ENCODE measurements at places on chromosomes 5 and 9. TPM values are rescaled to one million over a fixed set of nuclear protein-coding genes. Genes with fewer than 3 reads are reported as not detected.

RXRA gene
- total RNA-seq = 53.3 TPM

- ATAC-seq = no peak
Measured at GRCh38 chr5:79135790-79136553, 24.4 kb downstream of the BHMT start.

DNA sequence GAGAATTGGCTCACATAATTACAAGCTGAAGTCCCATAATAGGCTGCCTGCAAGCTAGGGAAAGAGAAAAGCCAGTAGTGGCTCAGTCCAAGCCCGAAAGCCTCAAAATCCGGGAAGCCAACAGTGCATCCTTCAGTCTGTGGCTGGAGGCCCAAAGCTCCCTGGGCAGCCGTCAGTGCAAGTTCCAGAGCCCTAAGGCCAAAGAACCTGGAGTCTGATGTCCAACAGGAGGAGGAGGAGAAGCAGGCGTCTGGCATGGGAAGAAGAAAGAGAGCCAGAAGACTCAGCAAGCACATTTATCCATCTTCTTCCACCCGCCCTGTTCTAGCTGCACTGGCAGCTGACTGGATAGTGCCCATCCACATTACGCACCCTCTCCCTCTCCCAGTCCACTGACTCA lies 213.4 kb downstream of the GAS1 start:
- peak; percentile 42 for ATAC-seq

DNA sequence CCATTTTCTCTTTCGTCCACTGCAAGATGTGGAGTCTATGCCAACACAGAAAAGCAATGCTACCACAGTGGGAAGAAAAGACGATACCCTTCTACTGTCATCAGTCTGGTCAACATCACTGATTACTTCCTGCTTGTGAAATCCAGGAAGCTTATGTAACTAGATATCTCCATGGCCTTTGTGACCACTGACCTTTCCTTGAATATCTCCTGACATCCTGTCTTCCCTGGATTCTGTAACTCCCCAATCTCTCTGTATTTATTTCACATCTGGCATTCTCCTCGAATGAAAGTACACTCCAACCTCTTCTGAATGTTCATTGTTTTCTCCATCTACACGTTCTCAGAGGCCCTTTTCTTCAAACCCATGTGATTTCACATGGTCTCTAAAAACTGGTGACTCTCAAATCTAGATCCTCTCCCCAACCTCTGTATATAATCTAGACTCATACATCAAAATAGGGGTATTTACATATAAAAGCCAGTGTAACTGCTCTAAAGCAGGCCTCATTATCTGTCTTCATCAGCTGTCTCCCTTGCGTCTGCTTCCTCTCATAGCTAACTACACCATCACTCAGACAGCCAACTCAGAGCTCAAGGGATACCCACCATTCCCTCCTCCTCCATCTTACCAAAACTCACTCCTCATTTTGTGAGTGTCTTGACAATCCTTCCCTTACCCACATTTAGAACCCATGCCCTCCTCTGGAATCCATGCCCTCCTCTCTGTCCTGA lies 156.8 kb downstream of the SEMA5A start:
- ATAC-seq = no peak

SOHLH1 gene
- total RNA-seq = not detected

RORB gene
- total RNA-seq = 0.45 TPM

OMD gene
- total RNA-seq = 11.4 TPM

- no peak for ATAC-seq
Measured at GRCh38 chr5:139924294-139925215, 118.5 kb downstream of the NRG2 start.

DNA sequence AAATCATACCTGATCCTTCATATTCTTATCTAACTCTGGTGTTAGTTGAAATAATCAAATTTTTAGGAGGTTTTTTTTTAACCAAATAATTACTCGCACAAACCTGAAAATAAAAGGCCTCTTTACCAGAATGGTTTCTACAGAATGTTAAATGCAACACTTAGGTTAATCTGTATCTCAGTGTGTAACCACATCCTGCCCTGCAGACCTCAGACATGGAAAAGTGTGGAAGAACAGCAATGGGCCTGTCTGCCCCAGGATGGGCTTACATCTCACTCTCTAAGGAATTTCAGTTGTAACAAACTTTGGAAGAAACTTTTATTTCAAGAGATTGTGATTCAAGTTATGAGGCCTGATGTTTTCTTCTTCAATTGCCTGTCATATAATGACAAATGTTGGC lies 32.5 kb upstream of the MIER3 start:
- ATAC-seq = no peak

WDR55 gene
- total RNA-seq = 18.2 TPM

- no peak for ATAC-seq
Measured at GRCh38 chr5:15026011-15026893, 154.7 kb upstream of the ANKH start.

GRCh38 chr5:95621839-95622629 lies 2.1 kb downstream of the GPR150 start:
- ATAC-seq = no peak

DNA sequence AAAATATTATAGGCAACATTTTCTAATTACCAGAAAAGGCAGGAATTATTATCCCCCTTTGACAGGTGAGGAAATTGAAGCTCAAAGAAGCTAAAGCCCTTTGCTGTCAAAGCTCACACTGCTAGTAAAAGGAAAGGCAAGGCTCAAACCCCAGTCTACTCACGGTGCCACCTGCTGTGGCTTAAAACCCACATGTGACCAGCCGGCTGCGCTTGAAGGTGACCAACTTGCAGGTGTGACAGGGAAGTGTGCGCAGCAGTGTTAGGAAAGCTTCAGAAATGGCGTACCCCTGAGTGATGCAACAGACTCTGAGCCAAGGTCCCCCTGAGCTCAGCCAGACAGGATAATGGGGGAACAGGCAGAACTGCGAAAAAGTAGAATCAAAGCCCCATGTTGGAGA lies 45.2 kb downstream of the PAX5 start:
- no peak for ATAC-seq

GRCh38 chr5:16465544-16466432 lies at the start of gene ZNF622:
ZNF622 (minus strand) TSS chr5:16465800; CDS start chr5:16465665, 135 bp downstream.
- peak; percentile 93 for ATAC-seq

DNA sequence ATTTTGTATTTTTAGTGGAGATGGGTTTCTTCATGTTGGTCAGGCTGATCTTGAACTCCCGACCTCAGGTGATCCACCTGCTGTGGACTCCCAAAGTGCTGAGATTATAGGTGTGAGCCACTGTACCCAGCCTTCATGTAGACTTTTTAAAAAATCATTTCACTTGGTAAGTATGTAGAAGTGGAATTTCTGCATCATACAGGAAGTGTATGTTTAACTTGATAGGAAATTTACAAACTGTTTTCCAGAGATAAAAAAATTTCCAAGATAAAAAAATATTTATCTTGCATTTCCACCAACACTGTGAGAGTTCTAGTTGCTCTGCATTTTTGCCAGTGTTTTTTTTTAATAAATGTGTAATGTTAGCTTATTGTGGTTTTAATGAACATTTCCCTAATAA lies 155.8 kb downstream of the ZNF608 start:
- ATAC-seq = no peak

GRCh38 chr5:179317411-179318220 lies 27.6 kb downstream of the ADAMTS2 start:
- ATAC-seq = no peak

- no peak for ATAC-seq
Measured at GRCh38 chr9:17824191-17824590, 245.3 kb downstream of the SH3GL2 start.

DNA sequence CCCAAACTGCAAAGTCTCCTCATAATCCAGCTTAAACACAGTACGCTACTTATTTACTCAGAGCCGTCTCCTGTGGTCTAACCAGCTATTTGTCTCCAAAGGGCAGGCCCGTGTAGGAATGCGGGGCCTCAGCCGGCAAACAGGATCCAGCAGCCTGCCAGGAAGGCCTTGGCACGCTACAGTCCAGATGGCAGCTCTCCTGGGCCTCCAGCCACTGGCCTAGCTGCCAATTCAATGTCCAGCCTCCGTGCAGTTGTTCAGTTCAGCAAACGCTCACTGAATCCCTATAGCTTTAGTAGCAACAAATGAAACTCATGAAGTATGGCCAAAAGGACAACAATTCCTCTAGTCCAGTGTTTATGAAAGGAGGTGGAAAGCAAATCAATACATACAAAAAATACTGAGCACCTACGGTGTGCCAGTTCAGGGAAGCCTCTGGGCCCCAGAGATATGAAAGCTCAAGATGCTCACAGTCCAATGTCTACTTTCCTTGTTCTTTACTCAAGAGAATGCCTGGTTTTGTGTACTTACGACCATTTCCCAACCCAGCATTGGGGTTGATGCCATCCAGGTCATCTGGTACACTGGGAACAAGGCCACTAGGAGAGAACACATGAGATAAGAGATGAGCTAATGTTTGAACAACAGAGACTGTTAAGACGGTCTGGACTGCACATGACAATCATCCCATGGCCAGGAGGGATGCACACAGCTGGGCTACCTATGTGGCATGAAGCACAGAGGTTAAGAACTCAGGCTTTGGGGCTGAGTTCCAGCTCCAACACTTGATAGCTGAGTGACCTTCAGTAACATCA lies 8.3 kb downstream of the CDK5RAP2 start:
- ATAC-seq = peak; percentile 76

ENTPD2 gene
- not detected for total RNA-seq

ZNF367 gene
- 3.7 TPM for total RNA-seq

PRR16 gene
- total RNA-seq = 7.0 TPM

- no peak for ATAC-seq
Measured at GRCh38 chr5:79842006-79842881, 148.8 kb downstream of the MTX3 start.

FOXD4L3 gene
- not detected for total RNA-seq

TBCA gene
- 140 TPM for total RNA-seq

SLC34A3 gene
- total RNA-seq = not detected

DNA sequence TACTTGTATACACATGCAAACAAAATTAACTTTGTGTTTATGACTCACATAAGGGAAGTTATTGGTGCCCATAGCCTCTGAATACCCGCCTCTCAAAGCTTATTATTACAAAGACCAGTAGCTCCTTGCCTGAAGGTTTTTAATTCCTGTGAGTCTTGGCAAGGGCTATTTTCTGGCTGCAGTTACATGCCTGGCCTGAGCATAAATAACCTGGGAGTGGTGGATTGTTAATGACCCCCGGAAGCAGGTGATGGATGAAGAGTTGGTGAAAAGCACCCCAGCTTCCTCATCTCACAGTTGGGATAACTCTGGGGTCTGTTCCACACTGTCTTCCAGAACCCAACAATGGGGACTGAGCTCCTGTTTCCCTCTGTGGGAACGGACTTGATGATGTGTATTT lies 594.5 kb downstream of the PDE4D start:
- no peak for ATAC-seq

ENC1 gene
- 4.0 TPM for total RNA-seq

DNA sequence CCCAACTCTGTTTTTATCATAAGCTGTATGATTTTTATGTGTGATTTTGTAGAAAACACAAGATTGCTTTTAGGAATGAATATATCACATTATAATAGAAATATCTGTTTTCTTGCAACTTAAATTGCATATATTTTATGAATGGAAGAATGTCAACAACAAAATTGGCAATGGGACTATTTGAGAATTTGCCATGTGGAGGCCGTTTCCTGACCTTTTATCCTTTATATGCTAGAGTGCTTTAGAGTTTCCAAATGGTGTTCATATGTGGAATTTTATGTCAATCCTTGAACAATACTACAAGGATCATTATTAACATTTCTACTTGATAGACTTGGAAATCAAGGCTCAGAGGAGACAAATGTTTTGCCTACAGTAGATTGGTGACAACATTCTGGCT lies 34.2 kb downstream of the ITGA1 start:
- no peak for ATAC-seq

GABBR2 gene
- 0.04 TPM for total RNA-seq

GRCh38 chr5:89582768-89583339 lies 699.9 kb upstream of the MEF2C start:
- no peak for ATAC-seq

GRCh38 chr9:108823829-108824228 lies 32.0 kb downstream of the ACTL7B start:
- ATAC-seq = no peak

FOXD4L6 gene
- not detected for total RNA-seq

HRH2 gene
- 6.1 TPM for total RNA-seq

SPATA31D4 gene
- not detected for total RNA-seq

MVB12B gene
- total RNA-seq = 13.9 TPM

RGMB gene
- 37.3 TPM for total RNA-seq

GRCh38 chr9:73042155-73042554 lies 89.3 kb upstream of the ALDH1A1 start:
- ATAC-seq = no peak

PAEP gene
- total RNA-seq = not detected

FRMD3 gene
- total RNA-seq = 12.9 TPM

- ATAC-seq = peak; percentile 39
Measured at GRCh38 chr5:38413696-38414095, 142.8 kb downstream of the LIFR start.

DNA sequence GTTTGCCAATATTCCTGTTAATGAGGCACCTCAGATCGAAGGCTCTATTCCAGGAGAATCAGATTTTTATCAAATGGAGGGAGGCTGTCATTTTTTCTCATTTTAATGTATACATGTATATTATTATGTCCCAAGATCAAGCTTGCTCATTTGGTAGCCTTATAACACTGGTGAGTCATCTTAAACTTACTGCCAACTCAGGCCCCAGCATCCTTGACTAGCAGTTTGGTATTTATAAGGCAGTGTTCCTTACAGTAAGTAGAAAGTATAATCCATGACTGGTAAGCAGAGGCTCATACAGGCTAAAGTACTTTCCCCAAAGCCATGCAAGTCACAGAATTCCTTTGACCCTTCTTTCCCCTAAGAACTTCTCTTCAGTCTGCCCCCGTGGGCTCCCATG lies 90.7 kb upstream of the NR3C1 start:
- ATAC-seq = no peak

GRCh38 chr9:68981789-68982188 lies 32.1 kb downstream of the PRKACG start:
- no peak for ATAC-seq

COL27A1 gene
- total RNA-seq = 4.2 TPM

All from gastroesophageal sphincter (tissue), 4 donors.